ENCODE measurements at places on chromosomes 11 and 22. TPM values are rescaled to one million over a fixed set of nuclear protein-coding genes. Genes with fewer than 3 reads are reported as not detected.

FAM111B gene
- 2.7 TPM for total RNA-seq

TBX1 gene
- total RNA-seq, result 22.5 TPM

HBB gene
- not detected for total RNA-seq

NXPE1 gene
- not detected for total RNA-seq
